Stomach (tissue), 19 donors: ENCODE measurements at places on chromosomes 11 and 22. TPM values are rescaled to one million over a fixed set of nuclear protein-coding genes. Genes with fewer than 3 reads are reported as not detected.
A peak's percentile ranks its signal among the peaks of the same experiment; 100 is the strongest.

The BLID gene
- not detected for total RNA-seq

The OR52N4 gene
- not detected for total RNA-seq

The VSTM5 gene
- 1.7 TPM for total RNA-seq

The GP1BB gene
- 2.4 TPM for total RNA-seq

The ARFGAP2 gene
- total RNA-seq, result 143 TPM

The OR6A2 gene
- total RNA-seq, result not detected

DNA sequence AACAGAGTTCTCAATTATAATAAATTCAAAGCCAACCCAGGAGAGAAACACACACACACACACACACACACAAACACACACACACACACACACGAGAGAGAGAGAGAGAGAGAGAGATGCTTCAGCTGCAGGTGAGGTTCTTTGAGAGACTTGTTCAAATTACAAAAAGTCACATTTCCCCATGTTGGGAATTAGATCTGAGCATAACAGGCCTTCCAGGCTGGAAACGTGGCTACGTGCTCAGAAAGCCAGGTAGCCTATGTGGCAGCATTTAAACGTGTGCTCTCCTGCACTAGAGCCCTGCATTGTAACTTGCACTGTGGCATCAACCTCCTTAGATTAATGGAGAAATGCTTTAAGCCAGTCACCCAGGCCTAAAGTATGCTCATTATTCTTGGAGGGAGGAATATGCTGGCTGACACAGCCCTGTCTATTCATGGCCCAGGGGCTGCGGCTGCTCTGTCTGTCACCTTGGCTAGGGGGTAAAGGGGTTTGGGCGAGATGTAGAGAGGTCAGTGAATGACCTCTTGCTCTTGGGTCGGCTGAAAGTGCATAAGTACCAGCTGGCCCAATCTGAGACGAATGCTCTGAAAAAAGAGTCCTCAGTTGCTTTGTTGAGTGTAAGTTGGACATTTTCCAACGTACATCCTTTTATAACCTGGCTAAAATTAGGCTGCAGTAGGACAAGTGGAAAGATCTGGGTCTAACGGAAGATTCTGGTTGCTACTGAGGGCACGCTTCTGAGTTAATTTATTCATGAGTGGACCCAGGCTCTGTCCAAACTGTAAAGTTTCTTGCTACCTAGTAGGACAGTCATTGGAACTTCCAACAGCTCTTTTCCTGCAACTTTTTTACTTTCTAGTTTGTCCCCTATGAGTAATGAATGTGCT lies 171.1 kb upstream of the SEZ6L start:
- DNase-seq, result no peak

- no peak for DNase-seq
These were observed 55.2 kb upstream of the MPEG1 start for GRCh38 chr11:59267736-59268475.

DNA sequence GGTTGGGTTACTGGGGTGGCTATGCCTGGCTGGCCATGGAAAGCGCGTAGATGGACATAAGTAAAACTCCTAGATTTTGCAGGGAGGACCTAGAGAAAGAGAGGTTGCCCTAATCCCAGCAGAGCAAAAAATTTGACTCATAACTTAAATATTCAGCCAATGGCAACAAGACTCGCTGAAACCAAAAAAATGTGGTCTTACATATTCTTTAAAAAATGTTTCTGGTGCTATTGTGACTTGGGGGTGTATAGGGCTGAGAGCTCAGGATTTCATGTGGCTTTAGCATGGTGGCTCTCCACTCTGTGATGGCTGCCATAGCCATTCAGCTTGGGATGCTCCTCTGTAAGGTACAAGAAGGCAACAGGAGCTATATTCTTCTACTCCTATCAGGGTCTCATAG lies 27.2 kb upstream of the PDGFD start:
- DNase-seq, result no peak

DNA sequence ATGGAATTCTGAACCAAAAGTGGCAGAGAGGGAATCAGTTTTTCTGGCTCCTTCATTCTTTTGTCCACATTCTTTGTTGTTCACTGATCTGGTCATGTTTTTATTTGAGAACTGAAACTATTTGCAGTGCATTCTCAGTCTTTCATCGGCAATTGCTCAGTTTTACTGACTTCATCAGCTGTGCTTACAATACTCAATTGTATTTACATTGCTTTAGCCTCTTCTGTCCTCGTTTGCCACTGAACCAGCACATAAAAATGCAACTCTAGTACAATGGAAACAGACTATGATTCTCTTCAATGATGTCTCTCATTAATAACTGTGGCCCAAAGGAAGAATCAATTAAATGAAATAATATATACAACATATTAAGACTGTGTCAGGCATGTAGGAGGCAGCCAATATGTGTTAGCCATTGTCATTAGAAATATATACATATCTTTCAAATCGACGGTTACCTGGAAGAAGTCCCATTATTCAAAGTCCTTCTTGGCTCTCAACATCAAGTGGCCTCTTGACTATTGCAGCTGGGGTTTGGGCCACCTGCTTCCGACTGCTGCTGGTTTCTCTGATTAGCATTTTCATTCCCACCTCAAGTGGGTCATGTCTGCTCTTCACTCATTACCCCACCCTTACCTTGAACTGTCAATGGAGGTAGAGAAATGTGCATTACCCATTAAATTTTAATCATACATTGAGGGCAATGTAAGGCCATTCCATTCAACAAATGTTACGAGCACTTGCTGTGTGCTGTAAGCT lies 600.1 kb downstream of the INSC start:
- no peak for DNase-seq

- DNase-seq, result no peak
These were observed 887.5 kb downstream of the NTM start for GRCh38 chr11:132257871-132258270.

GRCh38 chr22:30829901-30830550 lies 135.4 kb downstream of the OSBP2 start:
- peak; percentile 19 for DNase-seq

DNA sequence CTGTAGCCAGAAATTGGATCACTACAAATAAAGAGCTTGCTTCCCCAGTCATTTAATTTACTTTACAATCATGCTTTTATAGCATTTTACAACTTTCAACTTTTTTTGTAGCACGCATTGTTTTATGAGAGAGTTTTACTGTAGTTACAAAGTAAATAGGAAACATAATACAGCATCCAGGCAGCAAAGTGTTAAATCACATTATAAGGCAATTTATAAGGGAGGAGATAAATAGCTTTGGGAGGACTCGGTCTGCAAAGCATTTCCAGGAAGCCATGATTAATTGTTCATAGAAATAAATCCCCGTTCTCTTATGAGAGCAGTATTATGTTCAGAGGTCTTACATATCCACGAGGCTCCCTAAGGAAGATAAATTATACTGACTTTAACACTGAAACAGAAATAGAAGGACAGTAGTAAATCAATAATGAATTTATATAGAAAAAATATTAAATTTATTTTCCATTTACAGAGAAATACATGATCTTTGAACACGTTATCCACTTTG lies 792.6 kb upstream of the RAG2 start:
- no peak for DNase-seq

DNA sequence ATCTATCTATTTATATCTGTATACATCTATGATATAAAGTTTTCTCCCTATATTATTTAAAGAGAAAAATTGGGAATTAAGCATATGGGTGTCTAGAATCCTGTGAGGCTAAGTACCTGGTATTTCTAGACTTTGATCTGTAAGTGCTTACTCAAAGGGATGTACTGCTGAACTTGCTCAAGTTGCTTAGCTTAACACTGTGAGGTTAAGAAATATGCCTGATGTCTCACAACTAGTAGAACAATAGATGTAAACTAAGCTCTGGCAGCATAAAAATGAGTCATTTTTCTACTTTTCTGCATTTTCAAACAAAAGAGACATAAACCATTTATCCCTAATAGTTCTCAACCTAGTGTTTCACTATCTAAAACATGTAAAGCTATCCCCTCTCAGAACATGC lies 744.4 kb upstream of the ANO3 start:
- DNase-seq, result no peak

GRCh38 chr11:114060392-114061047 lies 1.0 kb downstream of the ZBTB16 start:
- peak; percentile 45 for DNase-seq

- DNase-seq, result no peak
These were observed 1517.8 kb downstream of the BRD1 start for GRCh38 chr22:48309836-48310235.

DNA sequence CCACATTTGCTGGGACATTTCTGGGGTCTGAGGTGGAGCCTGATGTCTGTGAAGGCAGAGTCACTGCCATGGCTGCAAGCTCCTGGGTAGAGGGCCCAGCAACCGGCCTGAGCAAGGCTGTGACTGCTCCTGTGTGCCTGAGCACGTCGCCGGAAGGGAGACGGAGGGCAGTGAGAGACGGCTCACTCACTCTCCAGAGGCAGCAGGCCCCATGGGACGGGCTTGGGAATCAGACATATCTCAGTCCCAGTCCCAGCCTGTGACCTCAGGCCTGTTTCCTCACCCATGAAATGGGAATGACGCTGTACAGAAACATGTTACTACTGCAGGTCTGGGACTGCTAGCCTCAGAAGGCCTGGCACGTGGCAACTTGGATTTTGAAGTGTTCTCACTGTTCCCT lies 36.4 kb upstream of the RASL10A start:
- no peak for DNase-seq

- peak; percentile 92 for DNase-seq
These were observed 9.5 kb upstream of the EHD1 start for GRCh38 chr11:64887757-64888405.

- DNase-seq, result no peak
These were observed 127.1 kb downstream of the SLC1A2 start for GRCh38 chr11:35292279-35292678.

GRCh38 chr11:12100841-12101242 lies 9.5 kb upstream of the MICAL2 start:
- no peak for DNase-seq

DNA sequence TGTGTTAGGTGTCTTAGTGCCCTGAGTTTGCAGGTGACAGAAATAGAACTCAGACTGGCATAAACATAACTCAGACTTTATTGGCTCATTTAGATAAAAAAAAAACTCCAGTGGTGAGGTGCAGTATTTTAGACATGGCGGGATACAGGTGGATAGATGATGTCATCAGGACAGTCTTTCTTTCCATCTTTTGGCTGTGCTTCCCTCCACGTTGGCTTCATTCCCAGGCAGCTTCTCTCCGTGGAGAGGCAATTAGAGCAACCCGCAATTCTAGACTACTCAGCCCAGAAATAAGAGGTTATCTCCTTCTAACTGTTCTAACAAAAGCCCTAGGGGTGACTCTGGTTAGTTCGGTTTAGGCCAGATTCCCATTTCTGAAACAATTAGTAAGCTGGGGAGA lies 40.5 kb downstream of the NCAM1 start:
- no peak for DNase-seq

DNA sequence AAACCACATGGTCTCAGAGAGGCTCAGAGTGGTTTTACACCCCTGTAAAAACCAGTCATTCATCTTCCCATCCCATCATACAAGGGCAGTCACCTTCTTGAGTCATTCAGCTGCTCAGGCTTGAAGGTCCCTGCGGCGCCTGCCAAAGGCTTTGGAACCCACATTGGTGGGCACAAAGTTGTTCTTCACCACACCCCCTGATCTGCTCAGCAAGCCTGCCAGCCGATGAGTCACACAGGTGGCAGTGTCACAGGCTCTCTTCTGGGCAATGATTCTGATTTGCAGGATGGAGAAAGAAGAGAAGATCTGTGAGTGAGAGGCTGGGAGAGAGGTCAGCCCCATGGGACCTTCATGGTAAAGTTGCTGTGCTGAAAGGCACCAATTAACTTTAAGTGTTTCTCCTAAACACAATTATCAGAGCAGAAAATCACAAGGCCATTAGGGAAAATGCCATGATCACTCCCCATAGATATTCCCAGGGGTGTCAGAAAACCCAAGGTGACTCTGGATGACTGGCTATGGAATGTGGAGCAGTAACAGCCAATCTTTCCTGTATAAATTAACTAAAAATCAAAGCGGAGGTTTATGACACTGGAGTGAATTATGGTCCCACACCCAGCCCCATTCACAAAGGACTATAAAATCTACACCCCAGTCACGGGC lies 4.4 kb downstream of the CALCA start:
- no peak for DNase-seq

DNA sequence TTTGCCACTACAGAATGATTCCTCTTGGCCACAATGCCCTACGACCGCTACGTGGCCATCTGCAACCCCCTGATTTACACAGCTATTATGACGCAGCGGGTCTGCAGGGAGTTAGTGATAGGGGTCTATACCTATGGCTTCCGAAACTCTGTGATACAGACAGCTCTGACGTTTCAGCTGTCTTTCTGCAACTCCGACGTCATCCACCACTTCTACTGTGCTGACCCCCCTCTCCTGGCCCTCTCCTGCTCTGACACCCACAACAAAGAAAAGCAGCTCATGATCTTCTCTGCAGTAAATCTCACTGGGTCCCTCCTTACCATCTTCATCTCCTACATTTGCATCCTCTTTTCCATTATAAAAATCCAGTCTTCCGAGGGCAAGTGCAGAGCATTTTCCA lies 52.3 kb upstream of the OR5P2 start:
- no peak for DNase-seq

DNA sequence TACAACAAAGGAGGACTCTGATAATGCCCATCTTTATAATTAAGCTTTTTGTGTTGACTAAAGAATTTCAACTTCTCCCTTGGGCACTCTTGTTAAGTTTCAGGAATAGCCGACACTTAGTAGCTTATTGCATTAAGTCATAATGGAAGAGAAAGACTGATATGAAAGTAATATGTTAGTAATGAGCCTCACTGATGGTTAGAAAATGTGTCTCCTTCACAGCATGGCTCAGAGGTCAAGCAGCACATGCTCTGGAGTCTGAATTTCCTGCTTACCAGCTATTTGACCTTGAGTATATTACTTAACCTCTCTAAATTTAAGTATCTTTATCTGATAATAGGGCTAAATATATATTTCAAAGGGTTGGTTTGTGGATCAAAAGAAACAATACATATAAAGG lies 39.0 kb downstream of the PDGFD start:
- DNase-seq, result peak; percentile 29

GRCh38 chr11:42521994-42522393 lies 789.8 kb upstream of the API5 start:
- DNase-seq, result peak; percentile 13

DNA sequence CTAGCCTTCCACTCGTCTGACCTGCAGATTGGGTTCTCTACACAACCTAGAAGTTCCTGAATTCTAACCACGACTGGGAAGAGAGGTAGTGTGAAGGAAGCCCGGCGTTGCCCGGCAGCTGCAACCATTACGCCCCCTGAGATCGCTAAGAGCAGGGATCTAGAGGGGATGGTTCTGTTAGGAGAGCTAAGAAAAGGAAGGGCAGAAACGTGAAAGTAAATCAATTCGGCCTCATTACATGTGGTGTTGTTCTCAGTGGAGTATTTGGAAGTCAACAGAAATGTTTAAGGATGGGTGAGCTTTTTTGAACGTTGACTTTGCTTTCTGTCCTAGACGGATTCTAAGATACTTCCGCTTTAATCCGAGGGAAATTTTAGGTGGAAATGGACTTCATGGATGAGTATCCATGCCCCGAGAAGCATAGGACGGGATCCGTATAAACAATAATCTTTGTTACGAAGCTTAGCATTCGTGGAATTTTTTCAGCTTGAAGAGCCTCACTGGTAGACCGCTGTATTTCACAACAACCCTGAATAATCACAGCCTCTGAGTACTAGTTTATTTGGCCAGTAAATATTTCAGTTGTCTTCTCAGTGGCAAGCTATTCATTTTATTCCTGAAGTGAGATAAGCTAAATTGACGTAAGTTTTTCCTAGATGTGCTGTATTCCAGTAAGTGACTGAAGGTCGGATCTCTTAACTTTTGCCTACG lies 629 bp downstream of the ATP5MG start:
- DNase-seq, result no peak

- DNase-seq, result no peak
These were observed 812.6 kb downstream of the OPCML start for GRCh38 chr11:132719684-132720083.

GRCh38 chr11:57646799-57647303 lies 2.9 kb downstream of the YPEL4 start:
- peak; percentile 55 for DNase-seq
